Fibroblast of lung (primary cell): ENCODE measurements at places on chromosomes 6 and 20. TPM values are rescaled to one million over a fixed set of nuclear protein-coding genes. Genes with fewer than 3 reads are reported as not detected.
A peak's percentile ranks its signal among the peaks of the same experiment; 100 is the strongest.

GRCh38 chr6:107230024-107230423, 114.7 kb upstream of the BEND3 start:
- DNase-seq: peak; percentile 33

The CASS4 gene
- 14.9 and 17.7 TPM in 2 replicates for total RNA-seq

GRCh38 chr6:19434065-19434464, 403.1 kb upstream of the ID4 start:
- DNase-seq: no peak

The HAO1 gene
- not detected in 2 replicates for total RNA-seq

GRCh38 chr6:10434235-10434634, 19.4 kb upstream of the TFAP2A start:
- peak; percentile 62 for DNase-seq

GRCh38 chr6:137903933-137904821, 37.1 kb downstream of the TNFAIP3 start:
- DNase-seq: no peak

GRCh38 chr6:42935322-42935721, 6.0 kb downstream of the CNPY3 start:
- DNase-seq: no peak

The VEGFA gene
- 150 and 208 TPM in 2 replicates for total RNA-seq

- DNase-seq: no peak
Measured at GRCh38 chr6:89237158-89237557, 20.0 kb upstream of the GABRR1 start.

The ARFGEF3 gene
- total RNA-seq: under 0.01 TPM in 2 replicates

DNA sequence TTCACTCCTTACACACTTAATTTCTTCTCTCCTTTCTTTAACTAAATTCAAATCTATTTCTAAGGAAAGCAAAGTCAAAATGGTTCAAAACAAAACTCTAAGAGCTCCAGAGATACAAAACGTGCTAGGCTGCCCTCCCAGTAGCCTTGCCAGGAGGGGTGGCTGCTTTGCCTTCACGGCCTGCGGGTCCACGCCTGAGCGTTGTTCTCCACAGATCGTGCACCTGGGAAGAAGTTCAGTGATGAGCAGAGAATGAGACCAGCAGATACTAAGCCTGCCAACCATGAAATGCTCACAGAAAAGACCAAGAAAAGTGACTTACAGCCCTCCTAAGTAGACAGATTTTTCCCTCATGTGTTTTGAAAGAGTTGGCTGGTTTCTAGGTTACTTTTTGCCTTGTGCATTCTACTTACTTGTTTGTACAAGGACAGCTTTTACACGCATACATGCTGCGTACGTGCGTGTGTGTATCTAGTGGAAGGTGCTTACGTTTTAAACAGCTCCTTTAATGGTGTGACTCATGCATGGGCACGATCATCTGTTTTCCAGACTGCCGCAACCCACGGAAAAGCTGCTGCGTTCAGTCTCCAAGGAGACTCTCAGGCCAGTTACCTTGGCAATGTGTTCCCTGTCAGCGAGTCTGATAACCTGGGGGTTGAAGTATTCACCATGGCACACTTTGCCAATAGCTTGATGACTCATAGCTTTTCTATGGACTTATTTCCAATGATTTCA, 32.4 kb upstream of the PBOV1 start:
- peak; percentile 96 for DNase-seq

- no peak for DNase-seq
Measured at GRCh38 chr20:54107600-54108325, 37.4 kb upstream of the BCAS1 start.

GRCh38 chr6:19297880-19298279, 539.3 kb upstream of the ID4 start:
- DNase-seq: peak; percentile 3

GRCh38 chr6:102749210-102749971, 1355.9 kb downstream of the GRIK2 start:
- DNase-seq: no peak

The HCK gene
- not detected in 2 replicates for total RNA-seq

DNA sequence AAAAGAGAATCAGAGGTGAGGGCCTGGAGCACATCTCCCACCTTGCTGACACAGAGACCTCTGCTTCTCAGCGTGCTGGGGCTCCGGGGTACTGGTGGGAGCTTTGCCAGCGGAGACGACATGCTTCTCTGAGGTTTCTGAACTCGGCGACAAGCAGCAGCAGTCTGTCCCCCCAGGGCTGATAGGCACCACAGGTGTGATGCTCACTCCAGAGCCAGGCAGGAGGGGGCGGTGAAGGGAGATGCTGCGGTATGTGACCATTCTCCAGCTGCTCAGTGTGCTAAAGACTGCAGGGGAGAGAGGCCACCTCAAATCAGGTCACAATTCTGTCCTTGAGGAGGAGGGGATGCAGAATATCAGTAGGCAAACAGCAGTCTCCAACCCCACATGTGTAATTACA, 219.9 kb downstream of the ALDH8A1 start:
- no peak for DNase-seq

The SCGN gene
- not detected in 2 replicates for total RNA-seq

- DNase-seq: no peak
Measured at GRCh38 chr6:51805517-51805916, 281.9 kb downstream of the PKHD1 start.

The TSBP1 gene
- total RNA-seq: under 0.01 TPM in 1 of 2 replicates, not detected in the other

The MMP24 gene
- under 0.01 and 0.17 TPM in 2 replicates for total RNA-seq

DNA sequence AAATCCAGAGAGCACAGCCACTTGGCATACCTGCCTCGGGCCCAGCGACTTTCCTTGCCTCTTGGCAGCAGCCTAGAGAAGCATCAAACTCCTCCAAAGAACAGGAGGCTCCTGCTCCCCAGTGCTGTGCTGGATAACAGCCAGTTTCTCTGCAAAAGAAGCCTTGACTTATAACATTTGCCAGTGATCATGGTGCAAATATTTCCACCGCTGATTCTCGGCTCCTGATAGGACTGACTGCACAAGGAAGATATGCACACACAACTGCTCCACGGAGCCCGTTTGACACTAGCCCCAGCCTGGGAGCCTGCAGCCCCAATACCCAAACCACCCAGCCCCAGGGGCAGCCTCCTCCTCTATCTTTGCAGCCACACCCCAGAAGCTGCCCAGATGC, 17.5 kb downstream of the ACSS1 start:
- peak; percentile 78 for DNase-seq

The ZSCAN23 gene
- 4.9 and 5.1 TPM in 2 replicates for total RNA-seq

- DNase-seq: no peak
Measured at GRCh38 chr20:8431538-8432434, 299.7 kb downstream of the PLCB1 start.

DNA sequence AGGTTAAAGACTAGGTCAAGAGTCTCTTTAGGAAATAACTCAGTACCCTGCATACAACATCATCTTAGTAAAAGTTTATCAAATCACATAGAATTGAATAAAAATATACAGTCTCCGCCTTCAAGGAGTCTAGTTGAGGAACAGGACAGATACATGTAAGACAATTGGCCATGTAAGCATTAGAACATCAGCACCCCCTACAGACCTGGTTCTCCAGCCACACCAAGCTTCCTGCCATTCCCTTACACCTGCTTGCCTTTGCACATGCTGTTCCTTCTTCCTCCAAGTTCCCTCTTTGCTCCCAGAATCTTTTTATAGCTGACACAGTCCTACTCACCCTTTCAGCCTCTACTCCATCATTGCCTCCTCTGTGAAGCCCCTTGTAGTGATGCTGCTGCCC, 187.8 kb upstream of the LRFN2 start:
- no peak for DNase-seq

DNA sequence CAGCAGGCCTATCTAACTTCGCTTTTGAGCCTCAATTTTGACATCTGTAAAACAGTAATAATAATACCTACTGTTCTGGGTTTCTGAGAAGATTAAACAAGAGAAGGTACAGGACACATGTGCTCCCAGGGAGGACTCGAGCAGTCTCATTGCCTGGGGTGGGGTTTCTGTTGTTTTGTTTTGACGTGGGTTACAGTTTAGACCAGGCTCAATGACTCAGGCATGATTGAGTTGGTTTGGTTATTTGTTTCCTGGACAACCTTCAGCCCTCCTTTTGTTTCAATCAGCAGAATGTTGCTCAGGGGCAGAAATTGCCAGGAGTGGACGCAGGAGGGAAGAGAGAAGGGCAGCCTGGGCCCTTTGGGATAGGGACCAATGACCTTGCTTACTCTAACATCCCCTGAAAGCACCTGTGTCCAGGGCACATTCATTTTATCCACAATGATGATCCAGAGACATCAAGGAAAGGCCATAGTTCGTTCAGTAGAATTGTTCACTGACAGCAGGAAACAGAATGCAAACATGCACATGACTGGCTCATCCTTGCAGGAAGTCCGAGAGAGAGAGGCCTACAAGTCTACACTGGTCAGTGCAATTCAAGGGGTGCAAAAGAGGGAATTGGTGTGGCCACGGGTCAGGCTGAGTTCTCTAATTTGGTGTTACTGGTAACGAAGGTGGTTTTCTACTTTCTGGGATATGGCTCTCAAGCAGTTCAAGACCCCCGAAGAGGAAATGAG, 74.5 kb upstream of the MRPS10 start:
- peak; percentile 62 for DNase-seq

DNA sequence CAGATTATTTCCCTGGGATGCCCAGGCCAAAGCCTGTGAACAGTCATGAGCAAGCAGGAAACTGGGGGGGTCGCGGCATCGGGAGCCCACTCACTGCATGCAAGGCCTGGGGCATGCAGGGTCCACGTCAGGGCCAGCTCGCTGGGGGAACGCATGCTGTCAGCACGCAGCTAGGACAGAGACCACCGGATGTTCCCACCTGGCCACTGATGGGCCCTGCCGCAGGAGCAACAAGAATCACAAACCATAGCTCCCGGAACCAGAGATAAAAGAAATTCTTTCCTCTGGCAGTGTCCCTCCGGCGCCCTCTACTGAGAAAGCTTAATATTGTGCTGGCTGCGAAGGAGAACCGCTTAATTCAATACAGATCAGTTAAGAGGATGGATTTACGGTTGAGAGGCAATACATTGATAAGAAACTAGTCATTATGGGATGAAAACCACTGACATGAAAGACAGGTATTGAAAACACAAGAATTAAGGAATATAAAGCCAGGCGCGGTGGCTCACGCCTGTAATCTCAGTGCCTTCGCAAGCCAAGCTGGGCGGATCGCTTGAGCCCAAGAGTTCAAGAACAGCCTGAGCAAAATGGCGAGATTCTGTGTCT, 32.6 kb downstream of the C6orf15 start:
- DNase-seq: peak; percentile 50

GRCh38 chr20:24637087-24637486, 167.7 kb downstream of the SYNDIG1 start:
- DNase-seq: no peak

- DNase-seq: no peak
Measured at GRCh38 chr6:163404825-163405265, 9.7 kb upstream of the QKI start.

The SLC22A1 gene
- 0.26 and 0.50 TPM in 2 replicates for total RNA-seq

The KIZ gene
- total RNA-seq: 23.5 and 25.9 TPM in 2 replicates

DNA sequence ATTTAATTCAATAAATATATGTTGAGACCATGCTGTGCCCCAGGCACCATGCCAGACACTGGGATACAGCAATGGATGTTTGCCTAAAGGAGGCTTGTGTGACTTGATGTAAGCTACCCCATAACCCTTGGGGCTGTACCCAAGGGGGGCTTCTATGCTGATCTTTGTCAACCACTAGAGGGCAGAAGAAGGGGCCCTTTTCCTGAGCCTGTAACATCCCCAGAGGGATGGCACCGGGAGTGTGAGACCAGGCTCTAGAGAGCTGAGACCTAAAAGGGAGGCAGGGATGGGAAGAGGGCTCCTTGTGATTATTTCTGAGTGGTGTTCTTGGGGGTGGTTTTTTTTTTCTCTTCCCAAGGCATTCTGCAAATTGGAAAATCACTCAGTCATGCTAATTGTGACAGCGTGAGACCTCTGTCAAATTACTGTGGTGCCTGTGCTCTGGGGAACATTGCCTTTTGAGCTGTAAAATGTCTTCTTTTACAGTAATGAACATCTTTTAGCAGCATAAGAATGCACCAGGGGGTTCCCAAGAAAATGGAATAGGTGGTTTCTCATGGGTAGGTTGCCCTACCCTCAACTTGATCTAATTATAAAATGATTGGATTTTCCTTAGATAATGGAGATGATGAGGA, 138.7 kb upstream of the SLC24A3 start:
- DNase-seq: no peak

- no peak for DNase-seq
Measured at GRCh38 chr6:160167604-160168399, 46.2 kb downstream of the SLC22A1 start.

The CHRNA4 gene
- not detected in 2 replicates for total RNA-seq

GRCh38 chr20:32680544-32681174, 6.9 kb upstream of the C20orf203 start:
- DNase-seq: no peak

GRCh38 chr6:15399641-15400470, 154.0 kb downstream of the JARID2 start:
- DNase-seq: peak; percentile 92

The ABCC10 gene
- total RNA-seq: 16.7 and 23.1 TPM in 2 replicates

The RUNX2 gene
- total RNA-seq: 2.1 and 4.5 TPM in 2 replicates

- no peak for DNase-seq
Measured at GRCh38 chr6:109963598-109964170, 14.4 kb upstream of the GPR6 start.

GRCh38 chr20:1108437-1108920, 9.9 kb upstream of the PSMF1 start:
- DNase-seq: peak; percentile 8

- DNase-seq: no peak
Measured at GRCh38 chr20:8851446-8851845, 217.4 kb upstream of the PLCB4 start.

DNA sequence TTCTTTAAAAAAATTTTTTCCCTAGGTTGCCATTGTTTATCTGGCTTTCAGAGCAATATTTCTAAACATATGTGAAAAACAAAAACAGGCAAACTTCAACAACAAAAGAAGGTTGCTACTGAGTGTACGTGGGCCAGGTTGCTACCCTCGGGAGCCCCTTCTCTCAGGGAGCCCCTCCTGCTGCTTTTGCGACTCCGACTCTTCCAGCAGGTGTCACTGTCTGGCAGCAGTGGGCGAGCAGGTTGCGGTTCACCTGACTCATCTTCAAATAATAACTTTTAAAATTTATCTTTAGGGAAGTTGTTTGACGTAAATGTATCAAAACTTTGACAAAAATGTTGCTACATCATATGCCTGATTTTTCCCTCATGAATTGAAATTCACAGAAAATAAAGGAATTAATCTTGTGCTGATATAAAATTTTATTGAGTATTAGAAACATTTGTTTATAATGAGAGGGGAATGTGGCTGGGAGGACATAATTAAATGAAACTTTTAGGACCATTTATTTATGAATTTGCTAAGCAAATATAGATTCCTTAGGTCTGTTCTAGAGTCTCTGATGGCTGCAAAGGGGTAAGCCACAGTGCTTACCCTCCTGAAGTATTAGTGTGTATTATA, 138.8 kb downstream of the HIVEP1 start:
- DNase-seq: peak; percentile 18

The HNF4A gene
- not detected in 2 replicates for total RNA-seq

GRCh38 chr6:65399355-65400084, 307.5 kb downstream of the EYS start:
- no peak for DNase-seq

DNA sequence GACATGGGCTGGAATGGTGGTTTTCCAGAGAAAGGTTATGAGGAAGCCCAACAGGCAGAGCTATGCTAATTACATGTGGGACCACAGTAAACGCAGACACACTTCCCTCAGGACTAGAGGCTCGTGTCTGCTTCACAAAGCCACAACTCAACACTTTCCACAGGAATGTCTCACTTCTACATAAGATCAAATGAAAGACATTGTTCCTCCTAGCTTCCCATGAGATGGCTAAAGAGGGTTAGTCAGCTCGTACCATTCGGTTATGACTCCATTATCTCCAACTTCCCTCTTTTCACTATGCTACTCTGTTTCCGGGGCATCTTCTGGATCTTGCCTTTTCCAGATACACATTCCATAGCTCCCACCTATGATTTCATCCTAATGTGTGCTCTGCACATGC, 29.1 kb upstream of the ZC3H12D start:
- peak; percentile 65 for DNase-seq
